ENCODE measurements at places on chromosomes 12 and 14.

GRCh38 chr12:38384816-38385378 is 68.3 kb downstream of the ALG10B start:
- no peak for DNase-seq

- DNase-seq, result no peak
Measured at GRCh38 chr14:68160779-68161546, 341.4 kb downstream of the RAD51B start.

DNA sequence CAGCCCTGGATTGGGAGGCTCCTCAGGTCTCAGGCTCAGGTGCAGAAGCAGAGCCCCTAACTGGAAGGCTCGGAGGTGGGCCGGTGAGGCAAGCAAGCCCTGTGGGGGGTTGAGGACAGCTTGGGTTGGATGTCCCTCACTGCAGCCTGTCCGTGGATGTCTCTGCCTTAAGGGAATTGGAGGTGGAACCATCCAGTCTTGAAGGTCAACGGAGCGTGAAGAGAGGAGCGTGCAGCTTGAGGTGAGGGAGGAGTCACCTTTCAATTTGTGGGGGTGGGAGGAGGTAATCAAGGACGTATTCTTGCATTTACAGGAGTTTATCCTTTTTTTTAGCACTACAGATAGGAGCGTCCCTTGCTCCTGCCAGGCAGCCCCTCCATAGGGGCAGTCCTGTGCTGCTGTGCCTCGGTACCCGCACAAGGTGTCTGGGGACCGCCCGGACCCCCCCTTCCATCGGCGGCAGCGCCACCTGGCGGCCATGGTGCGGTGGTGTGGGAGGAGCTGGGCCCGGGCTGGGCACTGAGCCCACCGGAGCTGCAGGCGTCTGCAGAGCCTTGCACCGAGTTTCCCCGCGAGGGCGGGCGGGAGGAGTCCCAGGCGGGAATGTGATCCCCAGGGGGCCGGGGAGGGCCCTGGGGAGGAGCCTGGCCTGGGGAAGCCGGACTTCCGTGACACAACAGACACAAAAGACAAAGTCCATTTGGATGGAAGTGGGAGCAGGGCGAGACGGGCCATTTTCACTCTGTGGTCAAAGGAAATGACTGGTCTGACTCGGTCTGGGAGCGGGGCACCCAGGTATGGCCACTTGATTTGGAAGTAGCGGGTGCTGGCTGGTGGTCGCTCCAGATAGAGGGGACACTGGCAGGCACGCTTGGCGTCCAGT is 864 bp downstream of the DNAJC22 start:
- no peak for DNase-seq

DNA sequence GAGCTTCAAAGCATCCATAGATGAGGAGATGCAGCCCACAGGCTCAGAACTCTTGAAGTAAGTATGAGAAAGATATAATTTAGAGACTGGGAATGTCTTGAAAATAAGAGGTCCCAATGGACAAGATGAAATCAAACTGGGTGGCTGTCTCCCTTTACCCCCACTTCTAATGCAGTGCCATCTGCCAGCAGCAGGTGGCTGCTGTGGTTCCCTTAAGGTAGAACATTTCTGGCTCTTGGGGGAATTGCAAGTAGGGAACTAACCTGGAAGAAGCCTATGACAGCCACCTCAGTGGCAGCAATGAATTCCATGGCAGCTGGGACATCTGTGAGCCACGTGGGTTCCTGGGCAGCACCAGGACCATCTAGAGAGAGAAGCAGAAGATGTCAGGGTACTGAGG is 648 bp downstream of the ERP27 start:
- no peak for DNase-seq

DNA sequence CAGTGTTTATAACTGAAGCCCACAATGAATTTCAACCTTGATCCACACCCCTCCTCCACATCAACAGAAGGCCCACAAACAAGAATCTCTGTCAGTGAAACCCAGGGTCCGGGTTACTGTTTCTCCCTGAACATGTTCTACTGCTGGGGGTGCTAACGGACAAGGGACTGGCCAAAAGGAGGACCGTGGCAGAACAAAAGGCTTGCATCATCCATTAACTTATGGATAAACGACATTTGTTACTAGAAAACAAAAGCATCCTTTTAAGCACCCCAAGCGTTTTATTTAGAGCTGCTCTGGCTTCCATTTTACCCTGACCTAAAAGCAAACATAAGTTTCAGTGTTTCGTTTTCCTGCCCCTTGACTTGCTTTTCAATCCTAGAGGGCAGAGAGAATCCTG is 32.2 kb downstream of the BRAP start:
- DNase-seq, result no peak

DNA sequence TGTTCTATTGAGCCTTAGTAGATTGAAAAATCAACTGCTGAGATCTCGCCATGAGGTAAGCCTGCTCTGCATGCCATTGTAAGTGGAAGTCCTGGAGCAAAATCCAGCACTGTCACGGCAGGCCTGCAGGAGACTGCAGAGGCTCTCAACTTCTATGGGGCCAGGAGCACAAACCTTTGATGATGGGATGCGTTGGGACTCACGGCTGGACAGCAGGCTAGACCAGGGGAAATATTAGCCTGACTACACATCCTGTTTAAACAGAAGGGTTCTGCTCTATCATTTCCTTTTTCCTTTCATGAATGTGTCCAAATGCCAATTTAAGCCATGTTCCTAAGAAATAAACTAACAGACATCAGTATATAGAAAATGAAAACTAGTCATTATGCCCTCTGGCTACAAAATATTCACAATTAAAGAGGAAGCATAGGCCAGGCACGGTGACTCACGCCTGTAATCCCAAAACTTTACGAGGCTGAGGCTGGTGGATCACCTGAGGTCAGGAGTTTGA is 33.9 kb upstream of the RASSF8 start:
- DNase-seq, result no peak

DNA sequence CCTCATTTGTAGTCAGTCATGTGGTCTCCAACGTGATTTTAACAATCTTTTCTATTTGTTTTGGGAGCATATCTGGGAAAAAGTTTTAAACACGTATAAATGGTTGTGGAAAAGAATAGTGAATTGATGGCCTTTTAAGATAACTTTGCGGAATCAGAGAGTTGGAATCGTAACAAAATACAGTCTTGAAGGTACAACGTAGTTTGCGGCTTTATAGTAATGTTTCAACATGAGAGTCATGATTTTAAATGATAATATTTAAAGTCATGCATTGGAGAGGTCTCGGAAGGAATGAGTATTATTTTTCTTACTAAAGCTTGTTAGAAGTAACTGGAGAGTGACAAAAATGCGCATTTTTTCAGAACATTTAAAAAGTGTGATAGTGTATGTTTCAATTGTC is 1.6 kb downstream of the AEBP2 start:
- DNase-seq, result no peak

DNA sequence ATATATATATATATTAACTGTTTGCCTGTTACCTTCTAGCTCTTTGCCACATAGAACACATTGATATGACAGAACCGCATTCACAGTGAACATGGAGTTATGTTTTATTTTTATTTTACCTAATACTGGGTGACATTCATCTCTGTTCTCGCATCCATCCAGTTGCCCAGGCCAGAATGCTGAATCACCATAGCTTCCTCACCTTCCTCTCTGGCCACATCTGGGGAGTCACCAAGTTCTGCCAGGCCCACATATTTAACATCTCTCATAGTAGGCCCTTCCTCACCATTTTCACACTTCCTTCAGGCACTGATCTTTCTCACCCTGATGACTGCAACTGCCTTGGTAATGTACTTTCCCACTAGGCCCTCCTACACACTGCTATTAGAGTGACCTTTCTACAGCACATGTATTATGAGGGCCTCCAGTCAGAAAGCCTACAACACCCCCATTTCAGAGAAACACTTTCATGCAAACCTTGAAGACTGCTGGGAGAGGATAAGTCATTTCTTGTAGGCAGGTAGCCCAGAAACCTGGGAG is 106.8 kb downstream of the LGR5 start:
- no peak for DNase-seq

- no peak for DNase-seq
Measured at GRCh38 chr12:42593874-42594273, 4.3 kb upstream of the PRICKLE1 start.

GRCh38 chr12:5081016-5081415 is 37.3 kb downstream of the KCNA5 start:
- no peak for DNase-seq

DNA sequence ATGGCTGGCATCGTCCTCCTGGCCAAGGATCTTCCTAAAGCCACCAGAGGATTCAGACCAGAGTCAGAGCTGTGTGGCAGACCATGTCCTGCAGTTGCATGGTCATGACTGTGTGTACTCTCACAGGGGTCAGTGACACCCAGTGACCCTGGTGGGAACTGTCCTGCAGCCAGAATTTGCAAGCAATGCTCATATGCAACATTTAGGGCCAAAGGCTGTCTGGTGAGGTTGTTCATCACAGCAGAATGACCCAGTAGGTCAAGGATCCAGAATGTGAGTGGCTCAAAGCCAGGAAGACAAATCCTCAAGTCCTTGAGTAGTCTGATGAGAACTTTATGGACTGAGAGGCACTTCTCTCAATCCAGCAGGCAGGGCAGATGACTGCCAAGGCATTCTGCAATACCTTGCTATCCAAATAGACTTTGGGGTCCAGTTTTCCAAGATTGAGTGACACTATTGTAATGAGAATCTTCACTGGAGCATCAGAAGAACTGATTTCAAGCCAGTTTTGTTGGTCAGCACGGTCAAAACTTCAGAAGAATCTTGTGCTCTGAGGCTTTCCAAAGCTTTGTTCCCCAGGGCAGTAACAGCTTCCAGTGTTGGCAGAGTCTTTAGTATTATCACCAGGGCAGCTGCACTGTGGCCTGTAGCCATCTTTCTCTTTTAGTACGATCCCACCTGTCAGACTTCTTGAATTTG is 122.0 kb downstream of the PTCSC3 start:
- DNase-seq, result no peak

DNA sequence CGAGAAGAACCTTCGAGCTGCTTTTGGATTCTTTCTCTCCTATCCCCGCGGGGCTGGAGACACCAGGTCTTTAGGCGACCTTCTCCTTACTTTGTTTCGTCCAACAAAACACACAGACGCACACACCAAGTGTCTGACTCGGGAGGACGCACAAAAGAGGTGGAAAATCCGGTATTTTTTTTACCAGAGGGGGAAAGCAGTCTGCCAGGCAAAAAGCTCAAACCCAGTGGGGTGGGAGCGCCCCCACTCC is 2.1 kb downstream of the SIX4 start:
- DNase-seq, result no peak

DNA sequence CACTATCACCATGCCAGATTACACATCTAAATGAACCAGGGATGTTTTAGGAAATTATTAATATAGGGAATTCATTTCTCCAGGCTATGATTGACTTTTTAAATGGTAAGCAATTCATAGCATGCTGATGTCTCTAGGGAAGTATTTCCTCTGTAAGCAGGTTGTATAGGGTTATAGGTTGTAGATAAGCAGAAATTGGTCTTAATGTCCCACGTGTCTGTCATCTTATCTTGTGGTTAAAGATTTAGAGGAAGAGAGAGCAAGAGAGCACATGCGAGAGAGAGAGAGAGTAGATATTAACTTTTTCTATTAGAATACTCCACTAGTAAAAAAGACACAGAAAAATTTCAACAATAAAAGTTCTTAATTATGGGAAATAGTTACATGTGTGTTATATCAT is 32.6 kb downstream of the TRHDE start:
- DNase-seq, result no peak

DNA sequence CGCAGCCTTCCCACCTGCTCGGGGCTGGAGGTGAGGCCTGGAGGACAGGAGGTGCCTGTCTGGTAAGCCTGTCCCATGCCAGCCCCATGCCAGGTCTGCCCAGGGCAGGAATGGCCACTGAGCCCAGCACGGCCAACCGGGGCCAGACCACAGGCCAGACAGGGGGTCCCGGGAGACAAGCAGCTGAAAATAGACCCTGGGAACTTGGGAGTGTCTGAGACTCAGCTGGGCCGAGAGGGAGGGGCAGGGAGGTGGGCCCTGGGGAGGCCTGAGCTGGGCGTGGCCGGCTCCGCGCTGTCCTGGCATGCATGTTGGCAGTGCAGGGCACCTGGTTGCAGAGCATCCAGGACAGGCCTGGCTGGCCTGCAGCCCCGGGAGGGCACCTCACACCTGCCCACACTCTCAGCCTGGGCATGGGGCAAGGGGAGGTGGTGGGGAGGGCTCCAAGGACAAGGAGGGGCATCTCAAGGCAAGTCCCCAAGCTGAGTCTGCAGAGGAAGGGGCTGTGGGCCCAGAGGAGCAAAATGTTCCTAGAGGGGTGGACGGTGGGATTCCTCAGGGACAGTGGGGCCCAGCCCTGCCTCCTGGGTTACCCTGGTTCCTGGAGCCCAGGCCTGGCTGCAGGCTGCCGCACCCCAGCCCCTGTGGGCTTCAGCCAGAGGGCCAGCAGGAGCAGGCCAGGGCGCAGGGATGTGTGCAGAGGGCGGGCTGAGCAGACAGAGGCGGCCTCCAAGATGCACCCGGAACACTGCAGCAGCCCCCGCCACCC is 3.2 kb upstream of the CRIP1 start:
- DNase-seq, result no peak

DNA sequence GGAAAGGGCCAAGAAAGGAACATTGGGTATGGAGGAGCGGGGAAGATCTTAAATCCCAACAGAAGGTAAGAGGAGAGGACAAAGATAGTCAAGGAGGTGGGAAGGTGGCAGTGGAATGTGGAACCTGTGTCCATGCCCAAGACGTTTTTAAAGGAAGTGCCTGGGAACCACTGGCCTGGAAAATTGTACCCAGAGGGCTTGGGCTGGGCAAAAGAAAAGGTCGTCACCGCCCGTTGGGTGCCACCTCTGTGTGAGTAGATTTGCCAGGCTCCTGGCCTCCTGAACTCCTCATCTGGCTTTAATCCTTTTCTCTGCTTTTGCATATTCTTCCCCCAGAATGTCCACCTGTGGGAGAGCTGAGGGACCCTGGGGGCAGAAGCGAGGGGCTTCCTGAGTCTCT is 32.6 kb downstream of the JDP2 start:
- no peak for DNase-seq

- peak; percentile 11 for DNase-seq
Measured at GRCh38 chr14:66359500-66359899, 126.7 kb upstream of the CCDC196 start.

Data from GM04504 (cell line).